A549 treated with AZD2906 at 1 μM for 4 hours (cell line): ENCODE measurements at places on chromosomes 7 and 10. TPM values are rescaled to one million over a fixed set of nuclear protein-coding genes. Genes with fewer than 3 reads are reported as not detected.

Gene TAS2R41
- not detected in 5 replicates for total RNA-seq

Gene FRG2B
- 0.08 to 0.16 TPM (median 0.14 TPM) in 5 replicates for total RNA-seq

Gene OIT3
- 0.02 to 0.06 TPM (median 0.05 TPM) in 3 of 5 replicates, not detected in the others for total RNA-seq

Gene RBM33
- 20.7 to 27.3 TPM (median 26.2 TPM) in 5 replicates for total RNA-seq

Gene PDSS1
- total RNA-seq = 12.9 to 15.5 TPM (median 14.4 TPM) in 5 replicates

Gene NCAPG2
- 33.2 to 41.3 TPM (median 37.9 TPM) in 5 replicates for total RNA-seq

Gene PPP1R3C
- total RNA-seq = 19.3 to 25.5 TPM (median 21.7 TPM) in 5 replicates

Gene PRLHR
- not detected in 5 replicates for total RNA-seq

Gene KLHL7
- 21.0 to 25.0 TPM (median 22.5 TPM) in 5 replicates for total RNA-seq

Gene GPR146
- 1.8 to 2.1 TPM (median 1.9 TPM) in 5 replicates for total RNA-seq

Gene NME8
- total RNA-seq = not detected in 5 replicates

Gene PTPRE
- total RNA-seq = 3.5 to 5.3 TPM (median 5.2 TPM) in 5 replicates
